H54 (cell line): ENCODE measurements at places on chromosomes 11 and 22.

GRCh38 chr11:126841999-126842398 lies 158.6 kb downstream of the KIRREL3 start:
- DNase-seq = no peak

- peak; percentile 38 for DNase-seq
Observed at GRCh38 chr11:10350334-10350733, 45.5 kb downstream of the ADM start.

- no peak for DNase-seq
Observed at GRCh38 chr11:85394283-85394682, 232.9 kb downstream of the DLG2 start.

GRCh38 chr11:119699227-119699626 lies 29.8 kb downstream of the NECTIN1 start:
- DNase-seq = no peak

DNA sequence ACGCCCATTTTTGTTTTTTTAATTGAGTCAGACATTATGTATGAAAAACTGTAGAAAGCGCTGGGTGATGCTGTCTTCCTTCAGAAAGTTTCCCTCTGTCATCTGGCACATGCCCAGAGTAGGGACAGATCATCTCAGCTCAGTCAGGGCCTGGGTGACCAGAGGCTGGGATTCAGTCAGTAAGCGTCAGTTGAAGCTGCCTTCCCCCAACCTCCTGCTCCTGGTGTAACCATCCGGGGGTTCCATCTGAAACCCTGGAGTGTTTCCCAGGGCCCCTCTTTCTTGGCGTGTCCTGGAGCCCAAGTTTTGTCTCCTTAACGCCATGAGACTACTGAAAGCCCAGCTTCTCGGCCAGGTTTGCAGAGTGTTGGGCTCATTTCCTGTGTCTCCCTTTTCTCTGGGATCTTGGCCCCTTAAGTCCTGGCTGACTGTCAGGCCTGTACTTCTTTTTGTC lies 10.7 kb downstream of the PPFIA1 start:
- DNase-seq = peak; percentile 48

GRCh38 chr11:27934830-27935145 lies 173.2 kb downstream of the KIF18A start:
- peak; percentile 54 for DNase-seq

- DNase-seq = no peak
Observed at GRCh38 chr11:57983191-57983590, 40.5 kb upstream of the OR9Q1 start.

GRCh38 chr22:40621309-40622151 lies 15.0 kb downstream of the MRTFA start:
- no peak for DNase-seq

DNA sequence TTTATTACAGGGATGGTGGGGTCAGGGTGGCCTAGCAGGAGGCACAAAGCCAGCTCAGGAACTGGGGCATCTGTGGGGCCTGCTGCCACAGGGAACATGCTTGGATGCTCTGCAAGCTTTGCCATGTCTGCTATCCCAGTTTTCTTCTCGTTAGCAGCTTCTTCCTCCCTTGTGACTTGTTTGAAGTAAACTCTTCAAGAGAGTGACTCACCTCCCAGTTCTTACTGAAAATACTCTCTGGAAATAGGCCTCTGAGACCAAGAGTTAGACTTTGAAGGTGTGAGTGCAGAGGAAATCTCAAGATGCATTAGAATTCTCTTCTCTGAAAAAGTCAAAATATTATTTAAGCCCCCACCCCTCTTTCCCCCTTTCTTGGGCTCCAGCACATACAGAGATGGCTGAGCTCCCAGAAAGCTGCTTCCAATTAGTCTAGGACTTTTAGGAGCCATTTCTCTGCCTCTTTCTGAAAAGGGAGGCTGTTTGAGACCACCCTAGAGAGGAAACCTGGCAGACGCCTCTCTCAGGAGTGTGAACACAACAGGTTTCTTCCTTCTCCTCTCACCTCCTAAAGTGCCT lies 15.1 kb downstream of the CWC15 start:
- no peak for DNase-seq

DNA sequence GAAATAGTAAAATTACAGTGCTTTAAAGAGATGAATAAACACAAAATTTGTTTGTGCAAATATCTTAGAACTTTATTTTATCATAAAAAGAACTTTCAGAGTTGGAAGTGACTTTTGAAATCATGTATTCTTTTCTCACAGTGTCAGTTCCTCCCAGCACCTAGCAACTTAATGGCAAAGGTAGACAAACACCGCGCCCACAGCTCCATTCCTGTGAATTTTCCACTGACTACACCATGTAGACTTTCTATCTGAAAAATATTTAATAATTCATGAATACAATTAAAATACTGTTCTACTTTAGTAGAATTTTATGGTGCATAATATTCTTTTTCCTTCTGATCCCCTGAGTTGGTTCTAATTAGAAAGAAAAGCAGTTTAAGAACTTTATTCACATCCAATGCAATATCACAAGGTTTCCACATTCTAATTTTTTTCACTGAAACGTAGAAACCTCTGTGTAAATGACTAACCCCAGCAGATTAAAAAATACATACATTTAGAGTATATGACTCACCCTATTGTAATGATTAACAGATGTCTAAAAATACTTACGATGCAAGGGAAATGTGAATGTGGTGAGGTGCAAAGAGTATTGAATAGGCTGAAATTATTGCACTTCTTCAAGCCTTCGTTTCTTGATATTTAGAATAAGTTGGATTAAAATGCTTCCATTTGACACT lies 218.2 kb upstream of the CCDC179 start:
- DNase-seq = no peak

DNA sequence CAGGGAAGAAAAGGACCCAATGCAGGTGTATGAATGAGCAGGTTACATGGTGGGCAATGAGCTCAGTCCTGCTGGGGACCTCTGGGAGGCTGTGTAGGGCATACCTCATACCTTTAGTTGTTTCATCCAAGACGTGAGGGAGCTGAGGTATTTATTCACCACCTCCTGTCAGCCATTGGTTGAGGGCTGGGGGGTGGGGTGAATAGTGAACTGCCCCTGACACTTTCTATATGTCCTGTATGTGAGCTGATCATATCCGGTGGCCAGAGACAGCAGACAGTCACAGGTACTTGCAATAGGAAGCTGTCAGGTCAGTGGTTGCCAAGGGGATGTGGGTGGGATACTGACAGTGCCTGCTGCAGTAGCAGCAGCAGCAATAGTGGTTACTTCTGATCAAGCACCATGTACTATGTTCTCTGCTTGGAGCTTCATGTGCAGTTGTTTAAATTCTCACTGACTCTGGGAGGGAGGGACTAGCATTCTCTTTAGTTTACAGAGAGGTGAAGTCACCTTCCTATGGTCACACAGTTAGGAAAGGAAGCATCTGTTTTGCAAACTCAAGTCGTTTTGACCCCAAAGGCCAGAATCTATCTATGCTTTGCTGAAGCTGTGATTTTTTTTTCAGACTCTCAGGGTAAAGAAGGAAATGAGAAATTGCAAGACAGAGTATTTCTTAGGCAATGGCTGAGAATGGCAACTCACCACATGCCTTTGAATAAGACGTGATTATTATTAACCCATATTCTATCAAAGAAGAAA lies 54.0 kb downstream of the MIAT start:
- no peak for DNase-seq

DNA sequence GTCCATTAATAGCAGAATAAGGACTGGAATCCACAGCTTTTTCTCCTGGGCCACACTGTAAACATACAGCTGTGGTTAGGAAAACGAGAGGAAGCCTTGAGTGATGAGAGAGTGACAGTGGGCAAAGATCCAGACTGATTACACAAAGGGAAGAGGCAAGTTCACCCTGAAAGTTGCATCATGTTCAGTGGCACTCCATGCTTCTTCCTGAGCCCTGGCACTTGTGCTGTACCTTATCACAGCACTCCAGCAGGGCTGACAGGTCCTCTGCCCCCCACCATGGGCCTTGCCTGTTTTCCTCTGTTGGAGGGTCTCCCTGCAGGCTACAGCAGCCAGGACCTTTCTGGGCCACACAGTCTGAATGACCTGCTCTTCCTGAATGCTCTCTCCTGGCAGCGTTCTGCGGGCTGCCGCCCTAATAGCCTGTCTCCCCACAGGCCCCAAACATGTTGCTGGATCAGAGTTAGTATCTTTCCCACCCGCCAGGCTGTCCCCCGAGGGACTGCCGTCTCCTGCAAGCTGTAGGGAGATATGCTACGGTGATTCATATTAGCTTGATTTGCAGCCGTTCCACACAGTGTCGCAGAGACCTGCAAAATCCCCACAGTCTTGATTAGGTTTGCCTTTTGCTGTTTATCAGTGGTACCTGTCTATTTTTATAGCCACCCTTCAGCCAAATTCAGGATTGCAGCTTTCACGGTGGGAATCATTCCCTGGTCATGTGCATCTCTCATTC lies 60.2 kb downstream of the NTM start:
- no peak for DNase-seq

GRCh38 chr11:111540937-111541253 lies 375 bp downstream of the LAYN start:
- no peak for DNase-seq
